ENCODE measurements at places on chromosomes 7 and 10.

GRCh38 chr10:23436983-23437382, 1.9 kb upstream of the OTUD1 start:
- no peak for DNase-seq

- DNase-seq = peak; percentile 33
These were observed 49.6 kb upstream of the SMNDC1 start for GRCh38 chr10:110354322-110354766.

- no peak for DNase-seq
These were observed 2.7 kb downstream of the MXI1 start for GRCh38 chr10:110209926-110210673.

DNA sequence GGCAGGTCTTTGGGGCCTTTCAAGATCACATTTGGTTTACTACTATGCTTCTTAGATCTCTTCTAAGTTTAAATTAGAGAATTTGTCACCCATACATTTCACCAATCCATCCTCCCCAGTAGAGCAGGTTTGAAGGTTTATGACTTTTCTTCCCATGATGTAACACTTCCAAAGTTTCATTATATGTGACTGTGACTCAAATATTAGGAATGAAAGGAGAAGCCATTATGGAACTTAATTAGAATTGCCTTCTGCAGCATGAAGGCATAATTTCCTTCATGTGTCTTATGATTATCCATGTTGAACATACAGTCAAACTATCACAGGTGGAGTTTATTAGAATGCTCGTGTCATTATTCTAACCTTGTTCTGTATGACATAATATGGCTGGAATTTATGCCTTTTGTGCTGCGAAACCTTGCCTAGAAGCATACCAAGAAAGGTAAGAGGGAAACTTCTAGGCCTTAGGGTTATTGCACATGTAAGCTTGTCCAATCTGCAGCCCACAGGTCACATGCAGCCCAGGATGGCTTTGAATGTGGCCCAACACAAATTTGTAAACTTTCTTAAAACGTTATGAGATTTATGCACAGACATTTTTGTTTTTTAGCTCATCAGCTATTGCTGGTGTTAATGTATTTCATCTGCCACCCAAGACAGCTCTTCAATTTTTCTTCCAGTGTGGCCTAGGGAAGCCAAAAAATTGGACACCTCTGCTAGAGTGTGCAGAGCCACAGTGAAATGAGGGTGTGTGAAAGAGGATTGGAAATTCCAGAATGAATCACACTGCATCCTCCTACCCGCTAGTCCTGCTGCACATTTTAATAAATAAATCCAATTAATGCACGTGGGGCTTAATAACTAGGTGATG, 133.6 kb downstream of the TMEM26 start:
- DNase-seq = no peak

- DNase-seq = no peak
These were observed 8.2 kb upstream of the CFAP69 start for GRCh38 chr7:90236721-90237289.

GRCh38 chr7:79622781-79623180, 169.3 kb upstream of the MAGI2 start:
- no peak for DNase-seq

DNA sequence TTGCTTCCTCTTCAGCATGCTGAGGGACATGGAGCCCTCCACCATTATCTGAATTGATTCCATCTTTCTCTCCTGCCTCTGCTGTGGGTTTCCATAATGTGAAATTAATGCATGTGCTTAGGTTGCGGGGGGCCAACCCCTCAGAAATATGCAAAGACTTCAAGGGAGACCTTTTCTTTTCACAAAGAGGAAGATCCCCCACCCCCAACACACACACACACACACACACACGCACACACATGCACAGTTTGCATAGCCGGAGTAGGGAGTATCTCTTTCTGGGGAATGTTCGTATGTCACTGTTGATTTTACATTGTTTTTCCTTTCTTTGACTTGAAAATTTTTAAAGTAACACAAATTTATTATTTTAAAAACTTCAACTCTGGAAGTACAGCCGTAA, 193.5 kb downstream of the MGMT start:
- DNase-seq = no peak

DNA sequence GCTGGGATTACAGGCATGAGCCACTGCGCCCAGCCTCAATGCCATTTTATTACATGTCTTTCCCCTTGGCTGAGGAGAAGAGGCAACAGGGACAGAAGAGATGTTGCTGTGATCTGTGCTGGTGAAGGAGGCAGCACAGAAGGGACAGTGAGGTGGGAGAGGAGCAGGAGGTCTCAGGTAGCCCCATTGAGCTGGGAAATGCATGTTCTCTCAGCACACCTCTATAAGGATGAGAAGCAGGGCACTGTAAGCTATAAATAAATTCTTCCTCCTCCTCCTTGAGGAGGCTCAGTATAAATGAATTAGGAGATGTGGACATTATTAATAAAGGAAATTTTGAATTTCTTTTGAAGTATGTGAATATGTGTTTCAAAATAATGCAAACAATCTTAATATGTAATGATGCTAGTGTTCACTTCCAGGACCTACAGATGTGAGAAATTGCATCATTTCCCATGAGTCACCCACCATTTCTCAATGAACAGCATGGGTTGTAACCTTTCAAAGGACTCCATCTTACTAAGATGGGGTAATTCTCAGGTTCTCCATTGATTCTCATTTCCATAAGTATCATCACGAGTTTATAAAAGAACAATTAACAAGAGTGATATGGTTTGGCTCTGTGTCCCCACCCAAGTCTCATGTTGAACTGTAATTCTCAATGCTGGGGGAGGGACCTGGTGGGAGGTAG, 88.9 kb upstream of the ODAD2 start:
- no peak for DNase-seq

- no peak for DNase-seq
These were observed 35.1 kb downstream of the RCC1L start for GRCh38 chr7:75038508-75038907.

DNA sequence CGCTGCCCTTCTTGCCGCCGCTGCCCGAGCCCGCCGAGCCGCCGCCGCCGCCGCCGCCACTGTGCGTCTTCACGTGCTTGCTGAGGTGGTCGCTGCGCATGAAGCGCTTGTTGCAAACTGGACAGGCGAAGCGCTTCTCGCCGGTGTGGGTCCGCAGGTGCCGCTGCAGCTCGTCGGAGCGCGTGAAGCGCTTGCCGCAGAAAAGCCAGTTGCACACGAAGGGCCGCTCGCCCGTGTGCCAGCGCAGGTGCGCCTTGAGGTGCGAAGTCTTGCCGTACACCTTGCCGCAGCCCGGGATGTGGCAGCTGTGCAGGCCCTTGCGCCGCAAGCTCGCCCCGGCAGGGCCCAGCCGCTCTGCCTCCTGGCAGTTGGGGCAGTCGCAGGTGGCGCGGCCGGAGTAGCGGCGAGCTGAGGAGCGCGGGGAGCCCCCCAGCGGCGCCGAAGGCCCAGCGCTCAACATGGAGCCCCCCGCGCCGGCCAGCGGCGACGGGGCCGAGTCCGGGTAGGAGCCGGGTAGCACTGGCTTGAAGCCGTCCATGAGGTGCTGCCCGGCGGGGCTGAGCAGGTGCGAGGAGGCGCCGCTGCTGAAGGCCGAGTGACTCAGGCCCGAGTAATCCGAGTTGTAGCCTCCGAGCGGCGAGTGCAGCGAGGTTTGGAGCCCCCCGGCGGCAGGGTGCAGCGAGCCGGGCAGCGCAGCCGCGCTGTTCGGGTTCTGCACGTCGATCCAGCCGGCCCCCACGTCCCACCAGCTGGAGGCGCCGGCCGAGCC, 2.1 kb downstream of the SP8 start:
- no peak for DNase-seq

- no peak for DNase-seq
These were observed 172.6 kb upstream of the CACNA2D1 start for GRCh38 chr7:82616059-82616728.

GRCh38 chr7:157559596-157560257, 222.9 kb downstream of the DNAJB6 start:
- no peak for DNase-seq

DNA sequence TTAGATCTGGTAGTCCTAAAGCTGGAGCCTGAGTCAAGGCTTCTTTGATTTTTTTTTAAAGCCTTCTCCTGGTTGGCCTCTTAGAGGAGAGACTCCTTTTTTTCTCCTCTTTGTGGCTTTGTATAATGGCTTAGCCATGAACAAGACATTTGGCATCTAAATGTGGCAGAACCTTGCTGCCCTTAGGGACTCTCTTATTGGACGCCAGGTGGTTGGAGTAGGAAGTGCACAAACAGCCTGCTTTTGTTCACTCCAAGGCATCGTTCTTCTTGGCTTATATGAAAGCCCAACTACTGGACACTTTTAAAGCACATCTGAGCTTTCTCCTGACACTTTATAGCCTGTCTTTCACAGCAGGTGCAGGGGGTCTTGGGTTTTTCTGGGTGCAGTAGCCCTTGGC, 25.0 kb downstream of the ZPBP start:
- no peak for DNase-seq

GRCh38 chr10:24251547-24251946, 42.6 kb downstream of the KIAA1217 start:
- no peak for DNase-seq

- DNase-seq = no peak
These were observed 169.2 kb downstream of the HGF start for GRCh38 chr7:81600608-81601007.

DNA sequence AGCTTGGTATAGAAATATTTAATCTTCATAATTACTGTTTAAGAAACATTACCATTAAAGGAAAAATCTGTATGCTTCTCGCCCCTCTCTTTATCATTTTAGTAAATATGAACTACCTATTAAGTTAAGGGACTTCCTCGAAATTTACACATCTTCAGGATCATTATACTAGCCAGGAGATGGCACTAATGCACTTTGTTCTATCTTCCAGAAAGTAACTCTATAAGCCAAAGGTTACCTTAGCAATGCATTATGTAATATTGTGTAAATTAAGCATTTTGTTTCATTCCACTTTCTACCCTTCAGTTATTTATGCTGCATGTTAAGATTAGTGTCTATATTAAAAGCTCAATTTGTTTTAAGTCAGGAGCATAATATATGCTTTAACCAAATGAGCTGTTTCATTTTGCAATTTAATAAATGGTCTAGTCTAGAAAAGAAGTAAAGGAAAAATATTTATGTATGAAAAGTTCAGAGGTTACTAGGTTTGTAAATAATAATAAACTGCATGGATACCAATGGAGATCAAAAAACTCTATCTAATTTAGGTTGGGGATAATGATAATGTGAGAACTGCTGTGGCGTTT, 128.5 kb downstream of the ANKRD7 start:
- DNase-seq = no peak

- no peak for DNase-seq
These were observed 78.4 kb upstream of the UNC5B start for GRCh38 chr10:71133710-71134686.

GRCh38 chr7:154566877-154567276, 436.0 kb downstream of the PAXIP1 start:
- DNase-seq = no peak

DNA sequence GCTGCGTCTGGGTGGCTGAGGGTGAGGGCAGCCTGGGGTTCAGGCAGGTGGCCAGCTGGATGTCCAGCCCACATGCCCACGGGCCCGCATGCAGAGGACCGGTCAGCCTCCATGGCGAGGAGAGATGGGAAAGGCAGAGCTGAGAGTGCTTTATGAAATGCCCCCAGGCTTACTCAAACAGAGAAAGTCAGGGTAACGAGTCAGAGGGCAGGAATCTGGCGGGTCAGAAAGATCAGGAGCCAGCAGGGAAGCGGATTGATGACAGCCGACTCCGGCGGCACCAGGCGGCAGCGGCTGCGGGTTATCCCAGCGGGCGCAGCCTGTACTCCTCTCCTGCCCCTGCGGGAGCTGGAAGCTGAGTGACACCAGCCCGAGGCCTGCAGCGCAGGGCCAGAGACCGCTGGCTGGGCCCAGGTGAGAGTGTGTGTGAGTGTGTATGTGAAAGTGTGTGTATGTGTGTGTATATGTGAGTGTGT, 13.4 kb downstream of the SLC13A4 start:
- no peak for DNase-seq

GRCh38 chr10:108631332-108631731, 1292.0 kb downstream of the XPNPEP1 start:
- peak; percentile 4 for DNase-seq

GRCh38 chr7:112266595-112267270, 60.2 kb downstream of the ZNF277 start:
- DNase-seq = no peak

DNA sequence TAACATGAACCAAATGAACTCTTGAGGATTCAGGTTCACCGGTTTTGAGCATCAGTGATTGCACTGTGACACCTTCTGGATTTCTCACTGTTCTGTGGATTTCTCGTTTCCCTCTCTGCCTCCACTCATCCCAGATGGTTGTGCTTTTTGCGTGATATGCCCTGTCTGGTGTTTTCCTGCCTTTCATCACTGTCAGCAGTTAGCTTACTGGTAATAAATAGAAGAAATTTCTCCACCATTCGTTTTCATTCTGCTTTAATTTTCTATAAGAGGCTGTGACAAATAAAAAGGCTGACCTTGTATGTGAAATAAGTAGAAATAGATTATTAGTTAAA, 16.2 kb downstream of the BPGM start:
- DNase-seq = no peak

GRCh38 chr10:521261-522250, 167.9 kb downstream of the DIP2C start:
- no peak for DNase-seq

DNA sequence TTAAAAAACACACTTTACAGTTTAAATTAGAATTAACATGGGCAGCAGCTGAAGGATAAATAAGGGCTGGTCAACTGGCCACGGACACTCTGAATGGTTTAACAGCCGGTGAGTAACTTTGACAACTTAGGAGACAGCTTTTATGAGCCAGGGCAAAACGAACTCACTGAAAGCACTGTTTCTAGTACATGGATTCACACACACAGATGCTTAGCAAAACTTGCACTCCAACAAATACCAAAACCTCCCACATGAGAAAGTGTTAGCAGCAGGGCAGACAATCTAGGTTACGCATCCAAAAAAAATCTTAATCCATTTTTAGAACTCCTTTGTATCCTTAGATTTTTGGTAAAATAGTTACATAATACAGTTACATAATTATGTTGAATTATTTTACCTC, 486.4 kb downstream of the PHTF2 start:
- no peak for DNase-seq

DNA sequence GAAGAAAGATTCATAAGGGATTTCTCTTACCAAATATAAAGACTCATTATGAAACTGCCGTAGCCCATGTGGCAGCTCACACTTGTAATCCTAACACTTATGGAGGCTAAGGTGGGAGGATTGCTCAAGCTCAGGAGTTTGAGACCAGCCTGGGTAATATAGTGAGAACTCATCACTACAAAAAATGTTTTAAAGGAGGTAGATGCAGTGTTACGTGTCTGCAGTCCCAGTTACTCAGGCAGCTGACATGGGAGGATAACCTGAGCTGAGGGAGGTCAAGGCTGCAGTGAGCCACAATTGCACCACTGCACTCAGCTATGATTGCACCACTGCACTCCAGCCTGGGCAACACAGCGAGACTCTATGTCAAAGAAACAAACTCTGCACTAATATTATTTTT, 18.1 kb upstream of the DNA2 start:
- DNase-seq = no peak

- DNase-seq = no peak
These were observed 798.3 kb downstream of the NXPH1 start for GRCh38 chr7:9231630-9232121.

Measured in CMK (cell line).